Fibroblast of skin of left quadriceps (primary cell): ENCODE measurements at places on chromosomes 3 and 15.

GRCh38 chr15:57321973-57322601 lies 54.2 kb upstream of the CGNL1 start:
- DNase-seq, result no peak

- DNase-seq, result no peak
These were observed 188.2 kb downstream of the VPS13C start for GRCh38 chr15:61871926-61872522.

GRCh38 chr3:9732080-9732739 lies 675 bp downstream of the BRPF1 start:
- no peak for DNase-seq

DNA sequence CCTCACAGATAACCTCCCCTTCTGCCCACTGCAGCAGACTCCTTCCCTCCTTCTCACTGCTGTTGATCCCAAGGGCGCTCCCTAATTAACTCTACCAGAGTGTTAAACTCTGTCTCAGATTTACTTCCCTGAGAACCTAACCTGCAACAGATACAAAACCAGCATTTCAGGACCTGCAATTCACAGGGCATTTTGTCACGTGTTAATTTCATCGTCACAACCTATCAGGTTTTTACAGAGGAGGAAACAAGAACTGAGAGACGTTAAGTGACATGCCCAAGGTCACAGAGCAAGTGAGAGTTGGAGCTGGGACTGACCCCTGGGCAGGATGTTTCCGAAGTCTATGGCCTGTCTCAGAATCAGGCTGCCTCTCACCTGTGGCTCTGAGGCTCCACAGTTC lies 223.9 kb downstream of the UACA start:
- DNase-seq, result no peak
